Inflammatory macrophage (primary cell): ENCODE measurements at places on chromosomes 11 and 22.

DNA sequence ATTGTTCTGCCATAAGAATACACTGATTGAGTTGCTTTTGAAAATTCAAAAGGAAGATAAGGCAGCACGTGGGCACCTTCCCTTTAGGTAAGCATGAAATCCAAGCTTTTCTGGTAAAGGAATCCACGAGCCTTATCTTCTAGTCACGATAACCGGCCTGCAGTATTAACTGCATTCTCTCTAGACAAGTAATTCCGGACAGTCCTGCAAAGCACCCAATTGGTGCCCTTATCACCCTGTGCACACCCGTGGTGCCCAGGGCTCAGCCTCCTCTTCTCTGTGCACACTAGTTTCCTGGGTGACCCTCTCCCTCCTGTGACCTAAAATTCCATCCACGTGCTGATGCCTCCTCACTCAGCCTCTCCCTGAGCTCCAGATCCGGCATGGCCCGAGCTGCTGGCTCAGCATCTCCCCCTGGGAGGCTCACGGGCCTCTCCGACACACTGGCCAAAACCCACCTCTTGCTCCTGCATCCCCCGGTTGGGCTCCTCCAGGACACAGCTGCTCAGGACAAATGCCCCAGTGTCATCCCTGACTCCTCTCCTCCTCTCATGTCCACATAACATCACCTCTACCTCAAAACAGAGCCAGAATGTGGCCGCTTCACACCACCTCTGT is 63.7 kb downstream of the PACSIN2 start:
- no peak for DNase-seq

DNA sequence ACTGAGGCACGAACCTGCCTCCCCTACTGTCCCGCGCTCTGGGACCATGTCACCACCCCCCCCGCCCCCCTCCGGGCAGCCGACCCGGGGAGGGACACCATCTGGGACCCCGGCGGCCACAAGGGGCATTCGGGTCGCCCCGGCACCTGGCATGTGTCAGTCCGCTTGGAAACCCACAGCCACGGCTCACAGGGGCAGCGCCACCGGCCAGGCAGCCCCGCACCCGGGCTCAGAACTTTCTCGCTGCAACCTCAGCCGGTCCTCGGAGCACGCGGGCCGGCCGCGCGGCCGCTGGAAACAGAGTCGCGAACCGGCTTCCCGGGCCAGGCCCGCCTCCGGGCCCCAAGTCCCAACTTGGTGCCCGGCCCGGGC is 159.9 kb upstream of the GRK3 start:
- DNase-seq: no peak

- no peak for DNase-seq
These were observed 156.5 kb downstream of the RRAS2 start for GRCh38 chr11:14202251-14203196.

GRCh38 chr11:132447761-132448160 is 1077.3 kb downstream of the NTM start:
- DNase-seq: no peak

DNA sequence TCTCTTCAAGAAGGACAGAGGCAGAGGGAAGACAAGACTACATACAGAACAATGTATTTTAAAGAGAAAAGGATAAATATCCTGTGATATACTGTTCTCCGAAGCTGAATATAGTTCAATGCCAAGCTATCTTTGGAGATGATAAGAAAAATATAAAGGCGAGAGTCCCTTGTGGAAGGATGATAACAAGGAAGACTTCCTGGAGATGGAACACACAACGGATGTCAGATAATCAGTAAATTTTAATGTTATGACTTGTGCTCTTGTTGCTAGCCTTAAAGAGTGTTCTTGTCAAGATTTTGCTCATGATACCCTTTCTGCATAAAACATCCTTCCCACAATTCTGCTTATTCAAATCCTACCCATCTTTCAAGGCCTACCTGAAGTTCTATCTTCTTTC is 6.8 kb upstream of the CTR9 start:
- DNase-seq: no peak

GRCh38 chr11:114827736-114828135 is 149.4 kb downstream of the NXPE2 start:
- no peak for DNase-seq

DNA sequence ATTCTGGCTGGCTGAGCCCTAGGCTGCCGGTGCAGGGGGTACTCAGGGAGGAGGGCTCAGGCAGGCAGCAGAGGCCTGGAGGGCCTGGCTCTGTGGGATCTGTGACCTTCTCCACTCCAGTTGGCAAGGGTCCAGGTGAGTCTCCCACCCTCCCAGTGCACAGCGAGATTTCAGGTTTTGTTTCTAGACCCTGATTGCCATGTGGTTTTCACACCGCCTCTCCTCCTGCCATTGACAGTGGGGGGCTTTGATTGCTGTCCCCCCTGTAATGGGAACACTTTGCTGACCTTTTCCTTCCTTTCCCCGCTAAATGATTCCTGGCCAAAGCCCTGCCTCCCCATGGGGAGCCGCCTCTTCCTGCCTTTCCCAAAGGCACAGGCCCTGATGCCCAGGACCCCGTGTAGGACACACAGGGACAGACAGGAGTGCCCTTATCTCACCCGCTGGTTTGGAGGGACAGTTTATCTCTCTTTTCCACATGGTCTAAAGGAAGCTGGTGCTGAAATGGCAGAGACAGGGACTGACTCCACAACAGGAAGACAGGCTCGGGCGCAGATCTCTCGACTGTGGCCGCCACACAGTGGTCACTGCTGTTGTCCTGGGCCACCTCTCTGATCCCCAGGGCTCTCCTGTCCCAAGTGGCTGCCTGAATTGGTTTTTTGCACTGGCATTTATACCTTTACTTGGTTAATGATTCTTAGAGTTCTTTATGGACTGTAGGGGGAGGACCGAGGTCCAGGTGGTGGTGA is 43.4 kb downstream of the BCR start:
- DNase-seq: no peak

DNA sequence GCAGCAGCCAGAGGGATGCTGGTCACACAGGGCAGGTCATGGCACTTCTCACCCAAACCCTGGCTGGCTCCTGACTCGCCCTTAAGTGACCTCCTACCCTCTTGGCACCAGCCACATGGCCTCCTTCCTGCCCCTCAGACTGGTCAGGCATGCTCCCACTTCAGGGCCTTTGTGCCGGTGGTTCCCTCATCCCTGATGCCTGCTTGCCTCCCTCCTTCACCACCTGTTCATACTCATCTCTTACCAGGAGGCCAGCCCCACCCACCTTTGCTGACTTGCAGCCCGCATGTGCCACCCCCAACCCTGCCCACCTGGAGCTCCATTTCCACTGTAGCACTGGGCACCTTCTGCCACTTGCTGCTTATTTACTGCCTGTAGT is 20.1 kb downstream of the GNAZ start:
- DNase-seq: no peak

DNA sequence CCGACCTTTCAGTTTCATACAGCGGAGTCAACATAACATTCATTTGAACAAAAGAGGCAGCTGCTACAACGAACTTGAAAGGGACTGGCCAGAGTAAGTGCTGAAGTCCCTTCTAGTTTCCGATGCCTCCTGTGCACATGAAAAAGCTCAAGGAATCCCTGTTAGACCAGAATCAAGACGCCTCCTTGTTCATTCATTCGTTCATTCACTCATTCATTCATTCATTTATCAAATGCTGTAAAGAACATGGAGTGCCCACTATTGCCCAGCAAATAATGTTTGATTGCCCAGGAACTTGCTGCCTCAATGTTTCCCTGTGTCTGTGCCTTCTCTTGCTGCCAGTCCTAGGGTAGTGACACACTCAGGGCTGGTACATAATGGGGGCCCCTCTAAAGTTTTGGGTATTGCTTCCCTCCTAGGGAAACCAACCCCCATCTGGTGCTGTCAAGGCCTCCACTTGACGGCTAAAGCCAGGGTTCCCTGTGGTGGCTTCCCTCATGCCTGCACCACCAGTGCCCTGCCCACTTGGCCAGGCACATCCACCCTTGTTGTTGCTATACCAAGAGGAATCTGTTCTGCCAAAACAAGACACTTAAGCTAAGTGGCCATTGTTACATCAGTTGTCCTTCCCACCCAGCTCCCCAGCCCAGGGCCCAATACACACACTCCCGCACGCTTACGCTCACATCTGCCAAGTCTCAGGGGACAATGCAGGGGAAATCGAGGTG is 3.8 kb downstream of the TMPRSS13 start:
- no peak for DNase-seq

GRCh38 chr11:20363500-20364340 is at the start of gene HTATIP2:
TSS of gene HTATIP2 (plus strand) at chr11:20363714. CDS start at chr11:20364238, 524 bp downstream.
- DNase-seq: peak; percentile 50

- DNase-seq: peak; percentile 80
These were observed 1.5 kb upstream of the KLHDC7B start for GRCh38 chr22:50544078-50544745.

DNA sequence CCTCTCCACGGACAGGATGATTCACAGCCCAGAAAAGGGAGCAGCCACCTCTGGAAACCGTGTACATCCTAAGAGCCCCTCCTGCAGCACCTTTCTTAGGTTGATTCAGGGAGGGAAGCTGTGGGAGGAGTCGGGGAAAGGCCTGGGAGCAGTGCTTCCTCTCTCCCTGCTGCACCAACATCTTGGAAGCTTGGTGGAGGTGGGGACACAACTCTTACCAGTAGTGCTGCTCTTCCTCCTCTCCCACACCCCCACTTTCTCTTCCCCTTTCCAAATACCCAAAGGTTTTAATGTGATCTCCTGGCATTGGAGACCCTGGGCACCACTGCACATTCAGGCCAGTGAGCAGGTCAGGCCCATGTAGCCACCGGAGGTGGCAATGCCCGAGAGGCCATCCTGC is 46.4 kb upstream of the HORMAD2 start:
- peak; percentile 70 for DNase-seq

DNA sequence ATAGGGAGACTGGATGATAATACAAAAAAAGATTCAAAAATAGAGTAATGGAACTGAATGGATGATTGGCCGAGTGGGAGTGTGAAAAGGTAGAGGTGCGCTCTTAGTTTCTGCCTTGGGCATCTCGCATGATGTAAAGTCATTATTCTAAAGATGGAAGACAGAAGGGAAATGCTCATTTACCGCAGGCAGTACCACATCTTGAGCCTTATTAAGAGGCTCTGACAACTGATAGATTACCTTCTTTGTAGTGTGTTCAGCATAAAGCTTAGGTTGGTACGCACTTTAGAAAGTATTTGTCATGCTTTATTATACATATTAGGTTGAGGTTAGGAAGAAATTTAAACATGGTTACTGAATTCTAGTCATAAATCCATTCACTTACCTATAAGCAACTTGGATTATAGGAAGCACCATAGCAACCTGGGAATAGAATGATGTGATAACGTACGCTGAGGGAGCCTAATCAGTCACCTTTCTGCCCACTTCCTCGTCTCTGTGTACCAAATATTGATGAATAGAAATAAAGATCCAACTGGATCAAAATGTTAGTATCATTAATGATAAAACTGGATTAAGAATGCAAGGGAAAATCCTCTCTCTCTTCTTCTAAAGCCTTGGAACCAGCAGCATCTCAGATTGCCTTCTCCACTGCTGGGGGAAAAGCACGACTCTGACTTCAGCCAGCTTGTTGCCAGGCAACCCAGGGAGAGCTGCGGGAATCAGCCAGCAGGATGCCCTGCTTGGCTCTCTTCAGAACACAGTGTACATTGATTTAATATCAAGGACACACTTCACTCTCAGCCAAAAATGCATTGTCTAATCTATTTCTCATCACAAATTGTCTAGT is 29.0 kb upstream of the VWA5A start:
- no peak for DNase-seq
